ENCODE measurements at places on chromosomes 1 and 21. TPM values are rescaled to one million over a fixed set of nuclear protein-coding genes. Genes with fewer than 3 reads are reported as not detected.

Gene PIGR
- total RNA-seq, result not detected

DNA sequence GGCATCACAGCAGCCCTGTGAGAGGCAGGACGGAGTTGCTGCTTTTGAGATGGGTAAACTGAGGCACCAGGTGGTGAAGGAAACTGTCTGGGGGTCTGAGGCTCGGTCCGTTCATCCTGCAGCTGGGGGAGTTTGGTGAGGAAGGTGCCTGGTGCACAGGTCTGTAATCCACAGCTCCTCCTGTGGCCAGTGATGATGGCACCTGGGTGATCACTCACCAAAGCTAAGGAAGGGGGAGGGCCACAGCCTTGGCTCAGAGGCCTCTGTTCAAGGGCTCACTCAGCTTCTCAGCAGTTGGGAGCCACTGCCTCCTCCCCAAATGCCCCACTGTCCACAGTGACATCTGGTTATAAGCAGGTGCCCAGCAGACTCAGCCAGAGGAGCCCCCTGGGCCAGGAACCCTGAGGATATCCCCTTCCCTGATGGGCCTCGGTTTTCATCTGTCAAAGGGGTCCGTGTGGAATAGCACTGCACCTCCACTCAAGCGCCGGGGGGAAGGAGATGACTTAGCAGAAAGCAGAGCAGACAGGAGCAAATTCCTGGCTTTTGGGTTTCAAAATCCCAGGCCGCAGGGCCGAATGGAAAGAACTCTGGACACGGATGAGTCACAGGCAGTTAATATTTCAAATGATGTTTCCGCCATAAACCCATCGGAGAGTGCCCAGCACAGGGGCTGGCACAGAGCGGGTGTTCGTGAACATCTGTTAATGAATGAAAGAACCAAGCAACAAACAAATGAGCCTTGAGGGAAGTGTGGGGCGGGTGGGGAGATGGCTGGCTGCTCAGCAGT, 82.8 kb downstream of the DMRTB1 start:
- DNase-seq, result peak; percentile 65
- H3K36me3 ChIP-seq, result no peaks in the 10 kb centered on the region
- H3K4me3 ChIP-seq, result no peak overlapping the region
- H3K4me1 ChIP-seq, result no peaks in the 10 kb centered on the region
- H3K27me3 ChIP-seq, result no peaks in the 10 kb centered on the region

Gene DIO1
- not detected for total RNA-seq

DNA sequence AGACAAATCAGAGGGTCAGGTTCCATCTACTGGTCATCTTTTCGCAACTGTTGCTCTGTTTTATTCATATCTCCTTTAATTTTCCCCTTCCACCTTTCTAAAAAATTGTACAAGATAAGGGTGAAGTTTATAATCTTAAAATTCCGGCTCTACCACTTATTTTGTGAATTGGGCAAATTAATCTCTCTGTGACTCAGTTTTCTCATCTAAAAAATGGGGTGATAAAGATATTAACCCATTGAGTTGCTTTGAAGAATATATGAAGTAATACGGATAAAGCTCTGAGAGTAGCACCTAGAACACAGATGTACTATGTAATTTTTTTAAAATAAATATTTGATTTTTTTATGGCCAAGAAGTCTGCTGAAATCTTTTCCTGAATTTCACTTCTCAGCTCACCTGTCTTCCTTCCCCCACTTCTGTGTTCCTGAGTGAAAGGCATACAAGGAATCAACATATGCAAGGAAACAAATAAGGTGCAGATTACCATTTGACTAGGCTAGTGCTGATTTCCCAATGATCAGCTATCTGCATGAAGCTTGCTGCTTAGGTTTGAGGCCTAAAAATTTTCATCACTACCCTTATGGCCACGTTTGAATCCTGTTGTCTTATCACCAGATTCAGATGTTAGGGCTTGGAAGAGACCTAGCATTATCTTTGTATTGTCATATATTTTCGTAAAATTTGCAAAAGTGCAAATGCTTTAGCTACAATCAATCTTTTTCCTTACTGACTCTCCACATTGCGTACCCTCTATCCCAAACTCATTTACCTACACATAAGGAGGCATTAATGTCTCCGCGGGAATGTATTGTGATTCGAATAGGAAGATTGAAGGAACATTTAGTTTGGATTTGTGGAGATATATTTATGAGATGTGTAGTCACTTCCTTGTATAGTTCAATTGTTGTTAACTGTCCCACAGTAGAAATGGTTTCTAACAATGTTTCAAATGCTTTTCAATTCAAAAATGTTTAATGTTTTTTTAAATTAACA, 718.3 kb upstream of the PTBP2 start:
- H3K4me1 ChIP-seq, result no peaks in the 10 kb centered on the region

- no peaks in the 10 kb centered on the region for H3K4me1 ChIP-seq
- no peak overlapping the region for H3K27ac ChIP-seq
- no peaks in the 10 kb centered on the region for H3K36me3 ChIP-seq
- no peak overlapping the region for H3K4me3 ChIP-seq
These were observed 30.5 kb downstream of the SIPA1L2 start for GRCh38 chr1:232599178-232600041.

GRCh38 chr21:18007121-18007520, 188.0 kb upstream of the C21orf91 start:
- H3K27ac ChIP-seq, result no peak overlapping the region
- no peaks in the 10 kb centered on the region for H3K4me1 ChIP-seq
- H3K36me3 ChIP-seq, result no peaks in the 10 kb centered on the region
- no peaks in the 10 kb centered on the region for H3K27me3 ChIP-seq

- H3K27ac ChIP-seq, result no peak overlapping the region
- H3K36me3 ChIP-seq, result peaks cover 9% of the 10 kb centered on the region
- no peaks in the 10 kb centered on the region for H3K27me3 ChIP-seq
- no peak for DNase-seq
- no peak overlapping the region for H3K4me3 ChIP-seq
- no peaks in the 10 kb centered on the region for H3K4me1 ChIP-seq
These were observed 30.3 kb downstream of the SLC45A1 start for GRCh38 chr1:8348047-8348776.
